Pancreas (tissue), 10 donors: ENCODE measurements at places on chromosomes 12 and 14. TPM values are rescaled to one million over a fixed set of nuclear protein-coding genes. Genes with fewer than 3 reads are reported as not detected.

CCDC38 gene
- 0.05 TPM for polyA plus RNA-seq

MIP gene
- not detected for polyA plus RNA-seq

E2F7 gene
- polyA plus RNA-seq: 0.08 TPM

RHEBL1 gene
- polyA plus RNA-seq: 0.63 TPM

INHBC gene
- polyA plus RNA-seq: not detected

KRT78 gene
- 0.27 TPM for polyA plus RNA-seq

GLIPR1 gene
- 0.68 TPM for polyA plus RNA-seq

IL26 gene
- not detected for polyA plus RNA-seq

BCL11B gene
- polyA plus RNA-seq: 0.07 TPM

DNA sequence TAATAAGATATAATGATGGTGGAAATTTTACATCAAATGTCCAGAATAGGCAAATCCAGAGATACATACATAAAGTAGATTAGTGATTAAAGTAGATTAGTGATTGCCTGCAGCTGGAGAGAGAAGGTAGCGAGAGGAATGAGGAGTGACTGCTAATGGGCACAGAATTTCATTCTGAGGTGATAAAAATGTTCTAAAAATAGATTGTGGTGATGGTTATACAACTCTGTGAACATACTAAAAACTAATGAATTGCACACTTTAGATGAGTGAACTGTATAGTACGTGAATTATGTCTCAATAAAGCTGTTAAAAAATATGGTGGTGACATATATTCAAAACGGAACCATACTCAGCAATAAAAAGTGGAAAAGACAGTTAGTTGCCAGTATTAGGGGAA, 41.7 kb downstream of the PPP2R5E start:
- no peak overlapping the region for H3K27ac ChIP-seq
- H3K4me1 ChIP-seq: peaks cover 5% of the 10 kb centered on the region
- DNase-seq: no peak
- H3K4me3 ChIP-seq: no peak overlapping the region

DNA sequence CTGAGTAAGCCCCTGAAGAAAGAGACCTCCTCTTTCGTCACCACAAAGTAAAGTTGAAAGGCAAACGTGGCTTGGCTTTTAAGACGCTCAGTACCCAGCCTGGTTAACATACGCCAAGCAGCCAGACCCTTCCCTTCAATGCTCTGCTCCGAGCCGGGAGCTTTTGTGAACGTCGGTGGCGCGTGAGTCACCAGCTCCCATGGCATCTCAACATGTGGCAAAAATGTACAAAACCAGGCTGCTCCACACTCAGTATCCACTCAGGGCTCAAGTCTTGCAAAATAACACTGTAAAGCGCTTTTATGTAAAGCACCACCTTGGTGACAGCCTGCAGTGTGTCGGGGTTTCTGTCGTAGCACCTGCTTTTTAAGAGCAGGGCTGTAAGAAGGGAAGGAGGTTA, 89.0 kb downstream of the SETD3 start:
- H3K36me3 ChIP-seq: no peaks in the 10 kb centered on the region
- H3K27ac ChIP-seq: no peak overlapping the region
- no peaks in the 10 kb centered on the region for H3K4me1 ChIP-seq
- no peak for DNase-seq
- no peak overlapping the region for H3K4me3 ChIP-seq
- H3K27me3 ChIP-seq: no peaks in the 10 kb centered on the region

- H3K27ac ChIP-seq: no peak overlapping the region
- H3K36me3 ChIP-seq: no peaks in the 10 kb centered on the region
- no peaks in the 10 kb centered on the region for H3K4me1 ChIP-seq
- no peak for DNase-seq
- H3K27me3 ChIP-seq: no peaks in the 10 kb centered on the region
Observed at GRCh38 chr14:69719501-69719951, 47.4 kb upstream of the SRSF5 start.

DNA sequence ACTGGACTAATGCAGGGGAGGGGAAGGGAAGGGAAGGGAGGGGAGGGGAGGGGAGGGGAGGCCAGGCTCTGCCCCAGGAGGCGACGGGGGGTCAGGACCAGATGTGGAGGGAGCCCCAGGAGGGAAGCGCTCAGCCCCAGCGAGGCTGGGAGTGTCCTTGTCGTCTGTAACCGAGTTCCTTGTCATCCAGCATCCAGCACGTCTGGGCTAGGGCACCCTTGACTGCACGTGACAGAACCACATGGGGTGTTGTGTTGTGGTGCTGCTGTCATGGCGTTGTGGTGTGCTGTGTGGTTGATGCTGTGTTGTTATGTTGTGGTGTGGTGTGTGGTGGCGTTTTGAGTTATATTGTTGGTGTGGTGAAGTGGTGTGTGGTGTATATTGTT, 28.4 kb upstream of the SFSWAP start:
- H3K36me3 ChIP-seq: no peaks in the 10 kb centered on the region
- H3K27me3 ChIP-seq: no peaks in the 10 kb centered on the region
- DNase-seq: no peak

- H3K4me1 ChIP-seq: peaks cover 50% of the 10 kb centered on the region
- H3K27me3 ChIP-seq: no peaks in the 10 kb centered on the region
- no peak overlapping the region for H3K4me3 ChIP-seq
- no peak overlapping the region for H3K27ac ChIP-seq
- no peaks in the 10 kb centered on the region for H3K36me3 ChIP-seq
Observed at GRCh38 chr14:24876996-24877395, 173.0 kb downstream of the STXBP6 start.

DNA sequence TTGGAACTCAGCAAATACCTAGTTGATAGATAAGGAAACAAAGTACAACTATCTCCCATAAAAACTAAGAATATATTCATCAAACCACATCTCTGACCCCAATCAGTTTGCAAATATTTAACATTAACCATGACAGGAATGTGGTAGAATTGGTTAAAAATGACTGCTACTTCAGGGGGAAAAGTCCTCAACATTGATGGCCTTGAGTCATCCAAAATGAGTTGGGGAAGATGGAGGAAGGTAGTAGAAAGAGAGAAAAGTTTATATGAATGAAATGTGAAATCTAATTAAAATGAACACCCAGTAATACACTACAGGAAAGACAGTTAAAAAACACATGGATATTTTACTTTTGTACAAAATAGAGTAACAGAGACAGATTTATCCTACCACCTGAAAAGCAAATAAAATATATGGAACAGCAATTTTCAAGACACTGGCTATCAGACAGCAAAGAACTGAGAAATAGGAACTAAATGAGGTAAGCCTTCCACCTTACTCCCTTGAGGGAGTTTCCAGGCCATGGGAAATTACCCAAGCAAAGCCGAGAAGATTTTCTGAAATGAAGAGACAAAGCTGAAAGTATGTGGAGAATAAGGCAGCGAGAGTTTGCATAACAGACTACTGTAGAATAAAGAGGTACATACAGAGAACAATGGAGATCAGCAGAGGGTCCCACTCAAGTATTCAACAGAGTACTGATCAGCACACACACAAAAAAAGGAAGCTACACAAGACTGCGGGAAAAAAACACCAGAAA, 49.6 kb downstream of the TC2N start:
- peaks cover 8% of the 10 kb centered on the region for H3K36me3 ChIP-seq
- peaks cover 37% of the 10 kb centered on the region for H3K4me1 ChIP-seq
- DNase-seq: no peak
- H3K27ac ChIP-seq: no peak overlapping the region

GRCh38 chr14:70776197-70776596, 33.1 kb downstream of the MAP3K9 start:
- DNase-seq: no peak
- no peaks in the 10 kb centered on the region for H3K27me3 ChIP-seq
- H3K36me3 ChIP-seq: no peaks in the 10 kb centered on the region
- no peaks in the 10 kb centered on the region for H3K4me1 ChIP-seq

DNA sequence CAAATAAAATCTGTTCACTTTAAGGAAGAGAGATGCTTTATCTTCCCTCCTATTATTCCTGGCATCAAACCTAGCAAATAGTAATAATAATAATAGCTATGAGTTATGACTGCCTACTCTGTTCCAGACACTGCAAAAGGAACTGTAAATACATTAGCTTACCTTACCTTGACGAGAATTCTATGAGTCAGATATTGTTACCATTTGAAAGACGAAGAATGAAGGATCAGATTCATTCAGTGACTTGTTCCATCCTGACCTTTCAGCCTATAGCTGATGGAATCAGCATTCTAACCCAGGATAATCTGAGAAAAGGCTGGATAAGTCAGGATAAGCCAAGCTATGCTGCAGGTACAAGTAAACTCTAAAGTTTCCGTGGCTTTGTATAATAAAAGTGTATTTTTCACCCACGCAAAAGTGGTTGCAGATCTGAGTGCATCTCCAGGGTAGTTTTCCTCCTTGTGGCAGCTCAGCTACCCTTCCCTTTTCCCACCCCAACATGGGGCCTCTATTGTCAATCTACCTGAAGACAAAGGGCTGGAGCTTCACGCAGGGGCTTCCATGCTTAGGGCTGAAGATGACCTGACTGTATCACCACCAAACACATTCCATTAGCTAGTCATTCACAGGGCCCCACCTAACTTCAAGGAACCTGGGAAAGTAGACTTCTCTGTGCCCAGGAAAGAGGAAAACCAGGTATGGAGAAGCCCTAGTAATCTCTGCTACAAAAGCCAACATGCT, 57.2 kb upstream of the CCND2 start:
- no peaks in the 10 kb centered on the region for H3K27me3 ChIP-seq
- no peak overlapping the region for H3K27ac ChIP-seq
- H3K4me1 ChIP-seq: no peaks in the 10 kb centered on the region
- no peaks in the 10 kb centered on the region for H3K36me3 ChIP-seq
- DNase-seq: no peak
- H3K4me3 ChIP-seq: no peak overlapping the region

- no peak overlapping the region for H3K4me3 ChIP-seq
- H3K4me1 ChIP-seq: no peaks in the 10 kb centered on the region
- no peaks in the 10 kb centered on the region for H3K36me3 ChIP-seq
- no peaks in the 10 kb centered on the region for H3K27me3 ChIP-seq
- no peak overlapping the region for H3K27ac ChIP-seq
- no peak for DNase-seq
Observed at GRCh38 chr14:76456200-76456599, 80.3 kb downstream of the ESRRB start.

DNA sequence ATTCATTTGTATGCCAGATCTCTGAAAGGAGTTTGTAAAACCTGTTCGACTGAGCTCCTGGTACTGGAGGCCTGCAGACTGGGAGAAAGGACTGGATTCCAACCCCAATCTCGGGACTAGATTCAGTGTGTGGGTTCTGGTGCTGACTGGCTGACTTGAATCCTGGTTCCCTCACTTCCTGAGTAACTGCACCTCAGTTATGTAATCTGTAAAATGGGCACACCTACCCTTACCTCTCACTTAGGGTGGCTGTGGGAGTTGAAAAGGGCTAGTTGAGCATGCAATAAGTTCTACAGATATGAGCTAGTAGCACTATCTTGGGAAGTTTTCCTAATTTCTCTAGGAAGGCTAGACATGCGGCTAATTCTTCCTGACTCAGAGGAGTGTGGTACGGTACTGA, 621.3 kb upstream of the TBX3 start:
- H3K36me3 ChIP-seq: no peaks in the 10 kb centered on the region
- H3K4me3 ChIP-seq: no peak overlapping the region
- no peak for DNase-seq
- H3K27ac ChIP-seq: no peak overlapping the region

- DNase-seq: no peak
- H3K27ac ChIP-seq: peak overlapping the region; percentile 31
- no peaks in the 10 kb centered on the region for H3K27me3 ChIP-seq
- peaks cover 53% of the 10 kb centered on the region for H3K4me1 ChIP-seq
Observed at GRCh38 chr12:120230974-120231315, 30.0 kb upstream of the RPLP0 start.

- no peak overlapping the region for H3K27ac ChIP-seq
- H3K36me3 ChIP-seq: no peaks in the 10 kb centered on the region
- DNase-seq: no peak
- H3K4me3 ChIP-seq: no peak overlapping the region
Observed at GRCh38 chr14:61638595-61639387, 56.5 kb upstream of the HIF1A start.

- H3K36me3 ChIP-seq: no peaks in the 10 kb centered on the region
- H3K4me1 ChIP-seq: no peaks in the 10 kb centered on the region
- no peak overlapping the region for H3K4me3 ChIP-seq
- no peak overlapping the region for H3K27ac ChIP-seq
- no peaks in the 10 kb centered on the region for H3K27me3 ChIP-seq
Observed at GRCh38 chr14:58738876-58739275, 101.1 kb downstream of the DACT1 start.

DNA sequence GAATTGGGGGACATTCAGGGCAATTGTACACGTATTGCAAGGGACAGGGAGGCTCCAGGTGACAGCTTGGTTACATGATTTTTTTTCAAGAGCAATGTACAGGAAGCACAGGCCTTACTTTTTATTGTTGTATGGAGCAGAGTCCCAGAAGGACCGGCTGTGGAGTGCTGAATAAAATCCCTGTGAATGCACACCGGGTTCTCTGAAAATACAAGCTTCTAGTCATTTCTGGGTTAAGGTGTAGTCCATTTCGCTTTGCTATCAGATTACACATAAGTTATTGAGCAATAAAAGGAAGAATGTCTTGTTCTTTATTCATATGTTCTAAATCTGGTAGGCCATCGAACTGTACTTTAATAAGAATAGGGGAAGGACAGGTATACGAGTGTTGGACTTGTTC, 52.2 kb downstream of the PDE3A start:
- H3K4me3 ChIP-seq: no peak overlapping the region
- DNase-seq: no peak
- H3K4me1 ChIP-seq: no peaks in the 10 kb centered on the region
- H3K36me3 ChIP-seq: no peaks in the 10 kb centered on the region
- no peaks in the 10 kb centered on the region for H3K27me3 ChIP-seq

DNA sequence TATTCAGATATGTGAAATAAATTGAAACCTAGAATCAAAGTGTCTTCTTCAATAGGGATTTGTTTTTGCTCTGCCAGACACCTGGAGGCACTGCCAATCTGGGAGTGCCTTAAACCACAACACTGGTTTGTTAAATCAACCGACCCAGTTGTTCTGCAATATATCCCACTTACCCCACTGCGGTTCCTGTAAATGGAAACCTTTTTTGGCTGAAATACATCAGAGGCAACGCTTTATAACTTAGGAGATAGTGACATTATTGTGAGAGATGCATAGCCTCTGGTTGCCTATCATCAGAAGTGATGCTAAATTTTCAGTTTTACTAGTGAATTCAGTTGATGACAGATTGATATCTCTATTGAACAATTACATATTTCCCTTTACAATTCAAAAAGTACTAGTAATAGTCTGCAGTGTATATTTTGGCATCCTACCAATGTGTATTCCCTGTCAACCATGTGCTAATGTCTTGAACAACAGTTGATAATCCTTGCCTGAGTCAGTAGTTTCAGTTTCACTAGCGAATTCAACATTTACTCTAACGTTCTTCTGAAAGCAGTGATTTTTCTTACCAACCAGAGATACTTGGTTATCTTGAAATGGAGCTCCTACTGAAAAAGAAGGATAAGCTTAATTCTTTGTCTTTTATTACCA, 30.5 kb downstream of the PPP2R5C start:
- no peaks in the 10 kb centered on the region for H3K27me3 ChIP-seq
- peak overlapping the region; percentile 26 for H3K4me3 ChIP-seq
- no peaks in the 10 kb centered on the region for H3K4me1 ChIP-seq
- peak overlapping the region; percentile 3 for H3K27ac ChIP-seq

GRCh38 chr14:77355811-77356210, 21.1 kb downstream of the TMED8 start:
- H3K36me3 ChIP-seq: no peaks in the 10 kb centered on the region
- H3K27ac ChIP-seq: no peak overlapping the region
- H3K4me1 ChIP-seq: no peaks in the 10 kb centered on the region
- no peak overlapping the region for H3K4me3 ChIP-seq
- no peaks in the 10 kb centered on the region for H3K27me3 ChIP-seq

GRCh38 chr14:60968099-60968498, 12.8 kb downstream of the TRMT5 start:
- H3K36me3 ChIP-seq: no peaks in the 10 kb centered on the region
- no peak for DNase-seq
- no peak overlapping the region for H3K27ac ChIP-seq
- H3K27me3 ChIP-seq: no peaks in the 10 kb centered on the region

- H3K27me3 ChIP-seq: no peaks in the 10 kb centered on the region
- H3K27ac ChIP-seq: peak overlapping the region; percentile 40
- H3K4me3 ChIP-seq: peak overlapping the region; percentile 37
- peaks cover 38% of the 10 kb centered on the region for H3K4me1 ChIP-seq
- H3K36me3 ChIP-seq: peaks cover 2% of the 10 kb centered on the region
Observed at GRCh38 chr12:118190266-118190665, 54.3 kb downstream of the PEBP1 start.
